ENCODE measurements at places on chromosomes 7 and 10. TPM values are rescaled to one million over a fixed set of nuclear protein-coding genes. Genes with fewer than 3 reads are reported as not detected.

ZC3HAV1L gene
- 22.2 TPM for total RNA-seq

GIMAP2 gene
- total RNA-seq: 7.3 TPM

MYL7 gene
- total RNA-seq: 2.0 TPM

NKX1-2 gene
- 0.20 TPM for total RNA-seq

PDK4 gene
- 34.8 TPM for total RNA-seq

RELN gene
- total RNA-seq: 15.6 TPM

HOXA9 gene
- 9.6 TPM for total RNA-seq

EBF3 gene
- total RNA-seq: 19.5 TPM

TMEM243 gene
- 28.1 TPM for total RNA-seq

MYO1G gene
- 2.6 TPM for total RNA-seq

CYP3A5 gene
- 24.9 TPM for total RNA-seq

LRMDA gene
- total RNA-seq: 12.7 TPM

Measured in skin of body (tissue), 3 donors.